Muscle of back (tissue), 13 donors: ENCODE measurements at places on chromosomes 6 and 20. TPM values are rescaled to one million over a fixed set of nuclear protein-coding genes. Genes with fewer than 3 reads are reported as not detected.
A peak's percentile ranks its signal among the peaks of the same experiment; 100 is the strongest.

TMEM244 gene
- not detected for polyA plus RNA-seq

SIRPB1 gene
- 1.4 TPM for polyA plus RNA-seq

- DNase-seq = no peak
Measured at GRCh38 chr6:150301846-150302519, 66.8 kb upstream of the IYD start.

DNA sequence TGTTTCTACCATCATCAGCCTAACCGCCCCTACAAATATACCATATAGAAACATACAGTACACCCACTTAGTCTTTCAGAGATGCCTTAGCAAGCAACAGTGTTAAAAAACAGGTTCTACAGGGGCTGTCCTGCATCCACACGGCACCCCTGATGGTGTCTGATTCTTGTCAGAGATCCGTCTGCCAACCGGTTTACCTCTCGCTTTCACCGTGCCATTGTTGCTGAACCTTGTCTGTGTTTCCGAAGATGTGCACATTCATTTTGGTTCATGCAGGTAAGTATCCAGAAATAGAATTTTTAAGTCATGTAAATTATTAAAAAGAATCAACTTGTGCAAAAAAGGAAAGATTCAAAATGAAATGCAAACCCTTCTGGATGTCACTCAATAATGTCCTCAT, 52.9 kb downstream of the EPHA7 start:
- DNase-seq = no peak

- no peak for DNase-seq
Measured at GRCh38 chr6:89525786-89526562, 93.0 kb downstream of the ANKRD6 start.

GRCh38 chr6:26197636-26197932, 110.4 kb downstream of the HFE start:
- no peak for DNase-seq

PGC gene
- not detected for polyA plus RNA-seq

DNA sequence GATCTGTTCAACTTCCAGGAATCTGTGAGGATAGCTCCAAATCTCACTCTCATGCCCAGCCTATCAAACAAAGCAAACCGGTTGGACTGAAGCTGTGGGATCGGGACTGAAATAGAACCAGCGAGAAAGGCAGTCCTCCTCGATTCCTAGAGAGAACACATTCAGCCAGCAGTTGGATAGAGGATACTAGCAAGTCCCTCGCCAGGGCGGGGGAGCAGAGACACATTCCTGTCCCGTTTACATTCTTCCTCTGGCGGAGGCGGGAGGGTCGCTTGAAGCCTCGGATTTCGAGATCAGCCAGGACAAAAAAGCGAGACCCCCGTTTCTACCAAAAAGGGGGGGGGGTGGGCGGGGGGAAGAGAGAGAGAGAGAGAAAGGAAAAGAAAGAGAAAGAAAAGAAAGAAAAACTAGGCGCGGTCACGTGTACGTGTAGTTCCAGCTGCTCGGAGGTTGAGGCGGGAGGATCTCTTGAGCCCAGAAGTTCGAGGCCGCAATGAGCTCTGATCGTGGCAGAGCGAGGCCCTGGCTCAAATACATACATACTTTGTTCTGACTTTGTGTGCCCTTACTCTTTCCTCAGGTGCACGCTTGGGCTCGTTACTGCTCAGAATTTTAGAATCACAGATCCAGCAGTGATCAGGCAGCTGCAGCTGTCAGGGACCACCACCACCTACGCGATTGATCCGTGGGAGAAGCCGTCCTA, 19.5 kb downstream of the ZNF311 start:
- DNase-seq = peak; percentile 93

NINL gene
- polyA plus RNA-seq = 14.2 TPM

- DNase-seq = no peak
Measured at GRCh38 chr6:124599656-124600055, 362.6 kb upstream of the RNF217 start.

GRCh38 chr6:10099529-10100140, 315.2 kb downstream of the TFAP2A start:
- peak; percentile 74 for DNase-seq

GRCh38 chr20:50577175-50578018, 67.2 kb downstream of the PTPN1 start:
- peak; percentile 31 for DNase-seq

EYA2 gene
- 3.6 TPM for polyA plus RNA-seq

GRCh38 chr6:167094436-167094819, 28.5 kb upstream of the CCR6 start:
- DNase-seq = no peak

DNA sequence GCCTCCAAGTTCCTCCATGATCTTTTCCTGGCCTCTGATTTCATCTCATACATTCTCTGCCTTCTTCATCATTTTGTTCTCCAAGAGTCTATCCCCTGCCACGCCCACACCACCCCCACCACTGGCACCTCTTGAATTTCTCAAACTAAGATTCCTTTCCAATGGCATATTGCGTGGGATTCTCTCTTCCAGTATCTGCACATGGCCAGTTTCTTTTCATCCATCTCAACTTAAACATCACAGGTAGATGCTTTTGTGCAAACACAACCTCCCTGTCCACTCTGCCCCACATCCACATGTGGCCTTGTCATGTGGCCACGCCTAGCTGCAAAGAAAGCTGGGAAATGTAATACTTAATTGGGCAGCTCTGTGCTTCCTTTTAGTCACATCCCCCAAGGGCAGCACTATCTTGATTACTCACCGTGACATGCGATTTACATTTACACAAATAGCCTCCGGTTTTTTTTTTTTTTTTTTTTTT, 33.4 kb upstream of the ZMYND8 start:
- DNase-seq = no peak

DAAM2 gene
- polyA plus RNA-seq = 42.6 TPM

OTOR gene
- polyA plus RNA-seq = not detected

- DNase-seq = no peak
Measured at GRCh38 chr20:39944861-39945260, 744.2 kb downstream of the MAFB start.

DNA sequence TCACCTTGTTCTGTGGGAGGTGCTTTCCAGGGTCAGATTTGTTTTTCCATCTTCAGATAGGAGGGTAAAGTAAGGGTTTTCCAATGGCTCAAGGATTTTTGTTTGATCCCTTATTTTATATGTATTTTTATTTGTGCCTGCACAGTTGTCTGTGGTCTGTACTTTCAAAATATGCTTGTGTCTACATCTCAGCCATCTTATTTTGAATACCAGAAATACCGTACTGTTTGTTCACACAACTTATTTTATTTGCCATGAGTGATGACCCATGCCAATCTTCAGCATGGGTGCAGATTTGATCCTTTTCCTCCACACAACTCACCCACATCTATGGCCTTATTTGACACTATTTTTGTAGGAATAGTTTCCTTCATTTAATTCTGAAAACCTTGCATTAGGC, 72.2 kb upstream of the PTCHD4 start:
- no peak for DNase-seq

GRCh38 chr6:105645958-105646357, 243.1 kb upstream of the PREP start:
- no peak for DNase-seq

- no peak for DNase-seq
Measured at GRCh38 chr6:79330704-79331103, 96.2 kb upstream of the HMGN3 start.

PSORS1C2 gene
- polyA plus RNA-seq = 0.14 TPM

GRCh38 chr6:110543106-110543505, 66.7 kb upstream of the SLC22A16 start:
- DNase-seq = no peak

GRCh38 chr6:136980070-136980469, 58.0 kb downstream of the SLC35D3 start:
- DNase-seq = no peak

DNA sequence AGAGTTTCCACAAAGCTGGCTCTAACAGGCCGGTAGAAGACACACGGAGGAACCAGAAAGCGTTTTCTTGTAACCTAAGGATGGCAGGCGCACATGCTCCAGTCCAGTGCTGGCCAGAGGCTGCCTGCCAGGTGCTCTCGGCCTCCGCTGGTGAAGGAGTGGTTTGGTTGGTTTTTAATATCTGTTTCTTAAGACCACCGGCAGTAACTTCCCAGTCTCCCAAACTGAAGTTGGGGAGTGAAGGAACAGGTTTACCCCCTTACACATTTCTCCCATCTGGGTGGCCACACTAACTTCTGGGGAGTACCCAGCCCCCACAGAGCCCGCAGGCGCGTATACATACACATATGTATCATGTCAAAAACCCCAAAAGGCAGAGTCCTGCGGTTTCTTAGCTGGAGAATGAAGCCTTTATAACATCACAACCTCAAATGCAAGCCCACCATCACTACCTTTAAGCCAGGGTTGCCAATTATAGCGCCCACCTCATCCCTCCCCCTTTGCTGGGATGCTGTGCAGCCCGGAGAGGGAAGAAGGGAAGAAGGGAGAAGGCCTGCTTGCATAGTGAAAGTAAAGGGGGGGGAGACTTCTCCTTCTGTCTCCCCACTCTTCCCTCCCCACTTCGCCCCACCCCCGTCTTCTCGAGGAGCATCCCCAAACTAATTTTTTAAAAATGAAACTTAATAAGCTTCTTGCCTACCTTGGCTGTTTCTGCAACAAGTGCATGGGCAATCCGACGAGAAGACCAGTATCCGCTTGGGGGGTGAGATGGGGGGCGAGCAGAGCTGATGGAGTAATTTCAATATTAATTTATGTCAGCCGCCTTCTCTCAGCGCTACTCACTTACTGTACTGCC, 1.0 kb downstream of the TRERF1 start:
- DNase-seq = peak; percentile 19

- DNase-seq = no peak
Measured at GRCh38 chr6:110089323-110089722, 90.1 kb downstream of the WASF1 start.

DNA sequence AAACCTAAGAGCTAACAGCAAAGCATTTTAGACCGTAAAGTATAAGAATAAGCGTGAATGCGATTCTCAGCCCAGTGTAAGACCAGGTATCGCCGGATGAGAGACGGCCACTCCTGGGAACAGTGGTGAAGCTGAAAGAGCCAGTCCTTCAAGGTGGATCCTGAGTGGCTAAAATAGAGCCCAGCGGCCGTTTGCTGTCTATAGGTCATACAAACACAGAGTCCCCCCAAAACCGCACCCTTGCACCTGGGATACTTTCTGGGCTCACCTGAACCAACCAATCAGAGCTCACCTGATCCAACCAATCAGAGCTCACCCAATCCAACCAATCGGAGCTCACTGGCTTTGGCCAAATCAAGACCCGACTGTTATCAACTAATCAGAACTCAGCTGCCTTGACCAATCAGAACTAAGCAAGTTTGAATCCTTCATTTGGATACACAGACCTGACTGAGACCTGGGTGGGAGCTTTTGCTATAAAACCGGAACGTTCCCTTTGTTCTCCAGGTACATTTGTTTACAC, 248.2 kb downstream of the DLL1 start:
- DNase-seq = no peak

DNA sequence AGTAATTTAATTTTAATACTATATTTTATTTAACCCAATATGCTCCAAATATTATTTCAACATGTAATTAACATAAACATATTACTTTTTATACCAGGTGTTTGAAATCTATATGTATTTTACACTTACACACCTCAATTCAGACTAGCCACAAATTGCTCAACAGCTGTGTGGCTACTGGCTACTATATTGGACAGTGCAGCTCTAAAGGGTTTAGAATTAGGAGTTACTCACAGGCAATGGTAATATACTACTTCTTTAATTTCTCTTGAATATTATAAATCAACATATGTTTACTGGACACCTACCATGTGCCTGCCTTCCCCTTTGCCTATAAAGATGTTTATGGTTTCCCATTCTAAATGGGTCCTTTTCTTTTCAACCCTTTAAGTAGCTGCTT, 2.3 kb downstream of the MTRF1L start:
- DNase-seq = no peak

TRIM26 gene
- 14.2 TPM for polyA plus RNA-seq

TTK gene
- polyA plus RNA-seq = 7.9 TPM

GRCh38 chr20:24991897-24992486, 559 bp downstream of the APMAP start:
- no peak for DNase-seq

PLEKHG1 gene
- polyA plus RNA-seq = 16.0 TPM

FAM209B gene
- not detected for polyA plus RNA-seq

DNA sequence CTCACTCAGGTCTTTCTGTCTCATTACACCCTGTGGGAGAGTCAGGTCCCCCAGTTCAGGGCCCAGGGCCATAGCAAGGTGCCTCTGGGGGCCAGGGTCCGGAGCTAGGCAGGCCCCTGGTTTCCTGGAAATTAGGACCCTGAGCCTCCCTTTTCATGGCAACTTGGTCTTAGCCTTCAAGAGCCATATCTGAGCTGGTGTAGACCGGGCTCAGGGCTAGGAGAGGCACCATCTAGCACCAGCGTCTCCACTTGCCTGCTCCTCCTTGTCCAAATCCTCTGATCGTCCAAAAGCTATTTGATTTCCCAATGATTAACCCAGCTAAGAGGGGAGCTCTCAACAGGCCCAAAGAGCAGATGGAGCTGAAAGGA, 5.6 kb downstream of the MDFI start:
- DNase-seq = no peak

SERINC3 gene
- polyA plus RNA-seq = 52.6 TPM

BEND3 gene
- 2.9 TPM for polyA plus RNA-seq

B4GALT5 gene
- 36.8 TPM for polyA plus RNA-seq

GRCh38 chr6:145860562-145860961, 46.0 kb upstream of the FBXO30 start:
- DNase-seq = no peak

DNA sequence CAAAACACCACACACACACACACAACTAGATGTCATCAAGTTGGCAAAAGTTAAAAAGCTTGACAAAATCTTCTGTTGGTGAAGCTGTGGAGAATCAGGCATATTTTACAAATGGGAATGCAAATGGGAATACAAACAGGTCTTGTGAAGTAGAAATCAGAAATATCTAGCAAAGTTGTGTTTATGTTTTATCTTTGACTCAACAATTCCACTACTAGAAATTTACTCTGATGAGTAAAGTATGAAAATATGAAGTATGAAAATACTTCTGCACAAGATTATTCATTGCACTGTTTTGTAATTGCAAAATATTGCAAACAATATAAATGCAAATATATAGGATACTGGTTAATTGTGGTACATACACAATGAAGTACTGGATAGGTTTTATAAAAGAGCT, 1166.0 kb upstream of the GJE1 start:
- DNase-seq = no peak

PBOV1 gene
- not detected for polyA plus RNA-seq

FHL5 gene
- 2.1 TPM for polyA plus RNA-seq

DNA sequence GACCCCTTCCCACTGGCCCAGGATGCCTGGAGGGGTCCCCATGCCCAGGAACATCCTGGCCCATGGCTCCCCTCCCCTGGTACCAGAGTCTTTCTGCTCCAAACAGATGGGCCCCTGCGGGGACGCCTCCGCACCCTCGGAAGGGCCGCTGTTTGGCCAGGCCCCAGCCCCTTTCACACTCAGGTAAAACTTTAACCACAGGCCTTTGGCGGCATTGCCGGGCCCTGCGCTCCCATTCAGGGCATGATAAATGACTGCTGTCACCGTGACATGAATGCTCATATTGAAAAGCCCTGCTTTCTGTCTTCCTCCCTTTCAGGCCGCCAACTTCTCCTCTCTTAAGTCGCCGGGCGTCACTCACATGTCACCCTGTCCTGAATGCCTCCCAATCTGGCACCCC, 141.5 kb upstream of the TOP1 start:
- DNase-seq = no peak
